Activated effector memory CD4-positive, alpha-beta T cell treated with anti-CD3 and anti-CD28 coated beads, Interleukin-2, amount 50 U/mL, for 16 hours (primary cell): ENCODE measurements at places on chromosomes 12 and 14.

DNA sequence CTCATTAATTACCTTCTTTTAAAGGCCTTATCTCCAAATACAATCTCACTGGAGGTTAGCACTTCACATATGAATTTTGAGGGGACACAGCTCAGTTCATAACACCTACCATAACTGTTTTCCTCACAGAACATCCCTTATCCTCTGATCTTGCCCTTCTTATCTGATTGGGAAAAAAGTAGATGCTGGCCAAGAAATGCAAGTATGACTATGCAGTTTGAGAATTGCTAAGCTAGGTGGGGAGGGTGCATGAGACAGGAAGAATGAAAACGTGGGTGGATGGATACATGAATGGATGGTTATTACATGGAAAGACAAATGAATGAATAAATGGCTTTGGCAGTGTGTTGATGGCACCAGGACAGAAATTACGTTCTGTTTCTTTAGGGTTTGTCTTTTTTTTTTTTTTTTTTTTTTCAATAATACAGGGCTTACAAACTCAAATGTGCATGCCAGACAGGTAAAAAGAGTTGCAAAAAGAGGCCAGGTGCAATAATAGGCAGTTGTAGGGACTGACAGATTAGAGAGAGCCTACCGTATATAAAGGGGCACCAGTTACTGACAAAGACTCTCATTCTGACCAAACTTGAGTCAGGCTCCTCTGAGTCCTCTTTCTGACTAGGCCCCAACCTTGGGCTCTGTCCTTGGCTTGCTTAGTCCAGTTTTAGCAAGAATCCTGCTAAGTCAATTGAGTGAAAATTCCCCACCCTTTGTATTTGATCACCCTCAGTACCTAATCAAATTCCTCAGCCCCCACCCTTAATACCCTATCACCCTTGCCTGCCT is 304.9 kb downstream of the ZFP36L1 start:
- DNase-seq, result no peak

DNA sequence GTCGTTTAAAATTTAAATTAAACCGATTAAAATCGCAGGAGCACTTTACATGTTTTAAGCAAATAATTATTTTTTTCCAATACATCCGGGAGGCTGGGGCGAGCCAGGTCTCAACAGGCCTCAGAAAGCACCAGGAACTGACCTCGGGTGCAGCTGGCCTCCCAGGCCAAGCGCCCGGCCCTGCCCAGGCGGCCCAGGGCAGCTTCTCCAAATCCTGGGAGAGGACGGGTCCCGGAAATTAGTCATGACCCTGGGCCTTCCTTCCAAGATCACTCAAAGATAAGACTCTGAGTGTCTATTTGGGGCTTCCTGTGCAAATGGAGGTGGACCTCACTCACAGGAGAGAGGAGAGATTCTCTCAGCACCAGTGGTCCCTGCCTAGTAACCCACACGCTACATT is 177.1 kb downstream of the BCL11B start:
- no peak for DNase-seq

DNA sequence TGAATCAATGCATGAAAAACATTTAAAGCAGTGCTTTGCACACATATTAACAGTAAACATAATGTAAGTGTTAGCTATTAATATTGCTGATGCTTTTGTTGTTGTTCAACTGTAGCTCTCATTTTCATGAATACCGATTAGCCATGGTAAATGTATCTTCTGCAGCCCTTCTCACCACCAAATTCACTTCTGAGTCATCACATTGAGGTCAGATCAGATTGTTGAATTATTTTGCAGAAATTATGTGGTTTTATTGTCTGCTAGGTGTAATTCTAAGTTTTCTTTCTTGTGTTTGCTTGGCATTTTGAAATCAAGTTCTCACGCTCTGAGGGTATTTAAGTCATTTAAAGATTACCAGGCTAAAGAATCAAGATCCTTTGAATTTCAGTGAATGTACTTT is 74.6 kb downstream of the AKAP6 start:
- no peak for DNase-seq

DNA sequence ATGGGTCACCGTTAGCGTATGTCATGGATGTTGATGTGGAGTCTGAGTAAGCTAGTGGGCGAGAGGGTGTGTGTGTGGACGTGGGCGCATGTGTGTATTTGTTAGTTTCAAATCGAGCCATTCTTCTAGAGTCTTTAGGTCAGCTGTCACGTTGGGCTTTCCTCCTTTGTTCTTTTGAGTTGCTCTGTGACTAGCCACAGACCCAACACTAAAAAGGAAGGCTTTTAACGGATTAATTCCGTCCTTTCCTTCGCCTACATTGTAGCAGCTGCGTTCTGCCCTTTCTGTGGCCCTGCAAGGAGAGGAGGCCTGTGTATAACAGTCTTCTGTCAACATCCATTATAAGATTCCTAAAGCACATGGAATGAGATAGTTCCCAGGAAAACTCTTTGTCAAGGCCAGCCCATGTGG is 117.2 kb upstream of the DNM1L start:
- no peak for DNase-seq

DNA sequence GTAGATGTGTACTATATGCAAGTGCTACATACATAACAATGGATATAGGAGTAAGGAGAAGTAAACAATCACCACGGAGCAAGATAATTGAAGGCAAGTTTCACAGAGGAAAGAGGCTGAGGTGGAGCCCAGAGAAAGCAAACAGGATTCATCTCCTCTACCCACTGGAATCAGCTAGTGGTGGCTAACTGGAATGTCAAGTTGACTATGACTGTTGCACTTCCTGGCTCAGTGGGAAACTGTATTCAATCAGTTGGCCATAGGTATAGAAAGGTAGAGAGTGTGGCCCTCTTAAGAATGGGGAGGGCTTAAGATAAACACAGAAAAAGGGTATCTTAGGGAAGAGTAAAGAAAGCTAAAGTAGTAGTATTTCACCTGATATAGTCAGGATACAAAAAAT is 62.4 kb downstream of the MAP4K5 start:
- no peak for DNase-seq

GRCh38 chr12:81465876-81466275 is 293.3 kb downstream of the PPFIA2 start:
- DNase-seq, result no peak

DNA sequence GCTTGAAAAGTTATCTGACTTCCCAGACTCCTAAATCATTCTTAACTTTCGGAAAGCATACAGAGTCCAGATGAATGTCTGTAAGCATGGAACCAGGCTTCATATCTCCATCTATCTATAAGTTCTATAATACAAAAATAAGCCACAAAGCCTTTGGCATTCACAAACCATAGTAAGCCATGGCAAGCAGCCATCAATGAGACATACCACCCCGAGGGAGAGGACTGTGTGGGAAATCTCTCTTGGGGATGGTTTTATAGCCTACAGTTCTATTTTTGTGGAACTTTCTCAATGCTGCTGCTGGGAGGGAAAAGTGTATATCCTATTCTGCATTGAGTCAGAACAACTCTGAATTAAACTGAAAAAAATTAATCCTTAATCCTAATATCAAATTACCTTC is 20.4 kb downstream of the EGLN3 start:
- DNase-seq, result no peak

DNA sequence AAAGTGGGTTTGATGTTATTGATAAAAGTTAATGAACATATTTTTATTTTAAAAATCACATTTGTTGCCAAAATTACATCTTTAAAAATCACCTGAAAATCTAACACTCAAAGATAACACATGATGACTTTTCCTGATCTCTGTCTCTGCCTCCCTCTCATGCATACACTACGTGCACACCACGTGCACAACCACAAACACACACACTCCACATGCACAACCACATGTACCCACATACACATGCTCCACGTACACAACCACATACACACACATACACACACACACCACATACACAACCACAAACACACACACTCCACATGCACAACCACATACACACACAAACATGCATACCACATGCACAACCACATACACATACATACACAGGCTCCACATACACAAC is 61.8 kb upstream of the TMEM132C start:
- no peak for DNase-seq

DNA sequence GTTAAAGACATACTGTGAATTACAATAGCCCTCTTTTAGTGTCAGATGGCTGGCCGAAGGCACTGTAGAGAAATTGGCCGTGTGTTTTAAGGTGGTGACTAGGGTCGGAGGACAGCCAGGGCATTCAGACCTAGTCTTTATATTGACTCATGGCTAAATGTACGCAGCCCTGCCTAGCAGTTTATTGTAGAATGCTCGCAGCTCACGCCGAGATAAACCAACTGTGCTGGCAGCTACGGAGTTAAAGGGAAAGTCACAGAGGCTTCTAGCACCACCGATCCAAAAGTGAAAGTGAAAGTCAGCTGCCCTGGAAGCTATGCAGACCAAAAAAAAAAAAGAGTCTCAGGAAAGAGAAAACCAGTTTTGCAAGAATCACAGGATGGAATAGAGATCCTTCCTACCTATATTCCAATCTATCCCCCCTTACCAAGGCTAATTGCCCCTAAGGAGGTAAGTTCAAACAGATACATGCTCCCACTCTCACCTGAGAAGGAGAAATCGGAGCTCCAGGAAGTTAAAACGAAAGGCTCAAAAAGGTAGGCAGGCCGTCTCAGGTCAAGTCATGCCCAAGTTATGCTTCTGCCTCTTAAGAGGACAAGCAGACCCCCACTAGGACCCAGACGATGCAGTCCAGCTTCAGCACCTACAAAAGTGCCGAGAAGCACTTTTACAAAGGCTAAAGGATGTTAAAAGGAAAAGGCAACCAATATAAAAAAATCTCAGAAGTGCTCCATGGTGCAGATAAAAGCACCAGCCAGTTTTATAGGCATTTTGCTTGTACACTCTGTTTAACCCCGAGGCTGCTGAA is 24.8 kb downstream of the KLRK1 start:
- peak; percentile 79 for DNase-seq

DNA sequence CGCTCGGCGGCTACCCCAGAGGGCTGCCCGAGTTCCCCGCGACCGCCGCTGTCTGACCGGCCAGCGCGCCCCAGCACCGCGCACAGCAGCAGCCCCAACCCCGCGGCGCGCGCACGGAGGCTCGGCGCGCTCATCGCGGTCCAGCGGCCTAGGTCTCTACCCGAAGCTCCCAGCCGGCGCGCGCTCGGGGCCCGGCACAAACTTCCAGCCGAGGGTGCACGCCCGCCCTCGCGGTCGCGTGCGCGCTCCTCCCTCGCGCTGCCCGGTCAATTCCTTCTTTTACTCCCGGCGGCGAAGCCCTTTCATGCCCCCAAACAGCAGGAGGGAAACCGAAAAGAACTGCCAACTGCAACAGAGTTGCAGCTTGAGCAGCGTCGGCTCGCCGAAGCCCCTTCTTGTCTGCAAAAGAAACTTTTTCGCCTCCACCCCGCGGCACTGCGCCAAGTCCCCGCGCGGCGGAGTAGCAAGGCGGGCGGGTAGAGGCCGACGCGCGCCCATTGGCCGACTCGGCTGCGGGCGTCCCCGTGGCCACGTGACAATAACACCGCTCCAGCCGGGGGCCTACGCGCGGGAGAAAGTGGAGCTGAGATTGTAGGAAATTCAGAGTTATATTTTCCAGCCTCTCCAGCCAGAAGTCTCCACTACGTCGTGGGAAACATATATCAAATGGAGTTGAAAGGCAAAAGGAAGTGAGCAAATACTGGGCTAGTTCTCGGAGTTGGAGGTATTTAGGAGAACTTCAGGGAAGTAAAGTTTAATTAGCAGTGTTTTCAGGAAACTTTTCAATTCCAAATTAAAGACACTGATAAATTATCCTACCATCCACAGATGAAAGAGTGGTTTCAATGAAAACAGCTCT is at the start of gene LRIG3:
Gene LRIG3, minus strand, starts transcription at position 403 of the 859 bp plus-strand sequence. Its CDS starts 269 bp downstream, at position 134.
- no peak for DNase-seq

GRCh38 chr12:132690112-132690511 is 2.7 kb downstream of the PXMP2 start:
- no peak for DNase-seq

GRCh38 chr12:105600911-105601545 is 270.5 kb downstream of the C12orf75 start:
- no peak for DNase-seq

GRCh38 chr12:52918351-52918750 is 13.5 kb upstream of the KRT8 start:
- no peak for DNase-seq

GRCh38 chr14:105554523-105554922 is 28.1 kb downstream of the TMEM121 start:
- no peak for DNase-seq

DNA sequence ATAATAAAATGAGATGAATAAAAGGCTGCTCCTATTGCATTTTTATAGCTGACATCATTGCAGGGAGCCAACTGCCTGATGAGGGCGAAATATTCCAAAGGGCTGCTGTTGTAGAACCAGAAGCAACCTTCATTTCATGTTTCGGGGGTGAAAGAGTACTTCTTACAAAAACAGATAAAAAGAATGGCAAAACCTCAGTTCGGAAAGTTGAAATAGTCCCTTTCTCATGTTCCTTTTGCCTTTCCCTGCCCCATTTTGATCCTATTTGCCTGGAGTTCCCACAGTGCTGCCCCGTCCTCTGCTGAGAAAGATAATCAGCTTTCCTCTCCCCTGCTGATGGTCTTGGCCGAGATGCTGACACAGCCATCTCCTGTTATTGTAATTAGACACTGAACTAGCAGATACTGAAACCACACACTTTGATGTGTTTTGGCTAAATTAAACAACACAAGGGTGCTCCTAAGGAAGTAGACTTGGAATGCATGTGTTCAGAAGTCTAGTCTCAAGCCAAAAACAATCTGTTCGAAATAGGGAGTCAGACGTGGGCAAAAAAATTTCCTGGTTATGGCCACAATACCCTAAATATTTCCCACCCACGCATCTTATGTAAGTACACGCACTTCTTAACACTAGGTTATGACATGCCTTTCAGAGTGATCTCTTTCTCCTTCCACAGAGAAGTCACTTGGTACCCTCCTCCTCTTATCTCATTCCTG is 117.2 kb downstream of the PPM1H start:
- no peak for DNase-seq

GRCh38 chr14:75090353-75090752 is 20.9 kb downstream of the ZC2HC1C start:
- no peak for DNase-seq

DNA sequence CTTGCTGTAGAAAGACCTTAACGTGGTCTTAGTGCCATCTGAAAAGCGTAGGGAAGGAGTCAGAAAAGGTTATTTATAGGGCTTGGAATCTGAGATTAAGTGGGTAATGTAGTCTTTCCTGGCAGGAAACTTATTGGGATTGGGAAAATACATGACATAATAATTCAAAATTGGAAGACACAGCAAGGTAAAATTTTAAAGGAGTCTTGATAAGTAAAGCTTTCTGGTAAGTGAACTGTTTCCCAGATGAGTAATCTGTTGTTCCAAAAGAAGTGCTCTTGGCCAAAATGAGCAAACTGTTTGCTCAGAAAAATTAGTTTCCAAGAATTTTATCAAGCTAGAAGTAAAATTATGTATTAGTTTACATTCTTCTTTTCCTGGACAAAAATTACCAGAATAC is 149.3 kb upstream of the TMTC2 start:
- no peak for DNase-seq
